HepG2 (cell line): ENCODE measurements at places on chromosomes 7 and 10.

GRCh38 chr10:18479502-18479901 is 171.9 kb downstream of the NSUN6 start:
- no peaks in the 10 kb centered on the region; the same call in 2 of the 3 replicates for H3K27me3 ChIP-seq
- H3K4me1 ChIP-seq, result no peaks in the 10 kb centered on the region
- H3K27ac ChIP-seq, result no peak overlapping the region
- H3K4me3 ChIP-seq, result no peak overlapping the region
- no peak for DNase-seq
- no peaks in the 10 kb centered on the region for H3K36me3 ChIP-seq

DNA sequence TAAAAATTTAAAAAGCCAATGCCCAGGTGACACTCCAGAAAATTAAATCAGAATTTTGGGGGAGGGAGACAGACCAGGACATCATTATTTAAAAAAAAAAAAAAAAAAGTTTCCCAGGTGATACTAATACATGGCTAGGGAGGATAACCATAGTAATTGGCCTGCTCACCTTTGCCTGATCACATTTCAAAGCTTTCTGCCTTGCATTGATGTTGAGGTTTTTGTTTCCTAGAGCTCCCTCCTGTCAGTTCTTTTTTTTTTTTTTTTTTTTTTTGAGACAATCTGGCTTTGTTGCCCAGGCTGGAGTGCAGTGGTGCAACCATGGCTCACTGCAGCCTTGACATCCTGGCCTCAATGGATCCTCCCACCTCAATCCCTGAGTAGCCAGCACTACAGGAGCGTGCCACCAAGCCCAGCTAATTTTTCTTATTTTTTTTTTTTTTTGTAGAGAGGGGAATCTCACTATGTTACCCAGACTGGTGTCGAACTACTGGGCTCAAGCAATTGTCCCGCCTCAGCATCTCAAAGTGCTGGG is 38.1 kb downstream of the CPED1 start:
- H3K36me3 ChIP-seq, result no peaks in the 10 kb centered on the region
- no peak overlapping the region for H3K4me3 ChIP-seq
- H3K27me3 ChIP-seq, result no peaks in the 10 kb centered on the region
- no peak overlapping the region for H3K27ac ChIP-seq
- H3K4me1 ChIP-seq, result peaks cover 45% of the 10 kb centered on the region

DNA sequence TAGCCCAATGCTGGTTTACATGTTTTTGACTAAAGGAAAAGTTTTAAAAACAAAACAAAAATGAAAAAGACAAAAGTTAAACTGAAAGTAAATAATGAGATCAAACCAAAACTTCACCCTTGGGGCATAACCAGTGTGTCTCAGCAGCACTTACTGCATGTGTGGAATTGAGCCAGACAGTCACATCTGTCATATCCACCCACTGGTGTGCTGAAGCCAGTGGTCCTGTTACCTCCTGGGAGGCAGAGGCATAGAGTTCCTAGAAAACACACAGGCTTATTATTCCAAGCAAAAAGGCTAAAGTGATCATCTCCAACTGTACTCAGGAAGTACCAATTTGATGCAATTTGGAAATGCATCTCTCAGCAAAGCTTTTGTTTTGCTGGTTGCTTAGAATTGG is 40.4 kb downstream of the ASAH2 start:
- H3K27ac ChIP-seq, result no peak overlapping the region
- H3K36me3 ChIP-seq, result no peaks in the 10 kb centered on the region
- H3K4me1 ChIP-seq, result peaks cover 6% of the 10 kb centered on the region; the same call in 1 of the 2 replicates
- no peaks in the 10 kb centered on the region for H3K27me3 ChIP-seq
- no peak for DNase-seq

- H3K27me3 ChIP-seq, result no peaks in the 10 kb centered on the region; the same call in 2 of the 3 replicates
- H3K4me3 ChIP-seq, result no peak overlapping the region
- no peak for DNase-seq
Measured at GRCh38 chr10:116000151-116000842, 272.7 kb downstream of the GFRA1 start.

GRCh38 chr7:47047384-47047783 is 534.5 kb downstream of the TNS3 start:
- no peak for DNase-seq
- H3K27ac ChIP-seq, result no peak overlapping the region
- no peaks in the 10 kb centered on the region for H3K36me3 ChIP-seq
- H3K27me3 ChIP-seq, result no peaks in the 10 kb centered on the region

GRCh38 chr10:130351466-130352290 is 215.5 kb downstream of the GLRX3 start:
- no peak overlapping the region for H3K4me3 ChIP-seq
- no peak for DNase-seq
- no peaks in the 10 kb centered on the region for H3K4me1 ChIP-seq
- no peaks in the 10 kb centered on the region; the same call in 2 of the 3 replicates for H3K27me3 ChIP-seq
- H3K36me3 ChIP-seq, result no peaks in the 10 kb centered on the region

DNA sequence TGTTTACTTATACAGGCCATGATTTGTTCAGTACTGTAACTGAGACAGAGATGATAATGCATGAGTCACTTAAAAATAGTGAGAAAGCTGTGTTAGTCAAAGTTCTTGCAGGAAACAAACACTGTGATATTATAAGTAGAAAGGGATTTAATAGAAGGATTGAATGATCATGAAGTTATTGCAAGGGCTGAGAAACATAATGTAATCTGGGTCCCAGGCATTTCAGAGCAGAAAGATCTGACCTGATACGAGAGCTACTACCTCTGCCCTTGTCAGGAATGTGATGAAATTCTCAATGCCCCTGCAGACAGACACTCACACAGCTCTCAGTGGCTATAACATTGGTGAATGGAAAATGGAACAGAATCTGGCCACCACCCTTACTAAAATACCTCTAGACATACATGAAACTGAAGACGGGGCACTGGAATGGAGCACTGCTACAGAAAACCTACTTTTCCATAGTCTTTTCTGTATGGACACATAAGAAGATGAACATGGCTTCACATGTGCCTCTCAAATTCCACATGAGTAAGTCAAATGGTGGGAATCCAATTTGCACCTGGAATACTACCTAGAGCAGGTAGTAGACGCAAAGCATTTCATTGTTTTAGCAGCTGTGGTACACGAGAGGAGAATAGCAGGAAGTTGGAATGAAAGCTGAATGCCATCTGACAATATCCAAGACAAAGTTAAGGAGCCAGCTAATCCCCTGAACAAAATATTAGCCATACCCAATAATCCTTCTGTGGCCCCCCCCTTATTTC is 19.1 kb upstream of the VWDE start:
- no peak for DNase-seq
- no peaks in the 10 kb centered on the region for H3K4me1 ChIP-seq
- no peak overlapping the region for H3K4me3 ChIP-seq
- H3K27ac ChIP-seq, result no peak overlapping the region
